Foreskin melanocyte (primary cell): ENCODE measurements at places on chromosomes 11 and 22.

GRCh38 chr22:48937032-48937639, 890.5 kb downstream of the BRD1 start:
- DNase-seq: no peak

DNA sequence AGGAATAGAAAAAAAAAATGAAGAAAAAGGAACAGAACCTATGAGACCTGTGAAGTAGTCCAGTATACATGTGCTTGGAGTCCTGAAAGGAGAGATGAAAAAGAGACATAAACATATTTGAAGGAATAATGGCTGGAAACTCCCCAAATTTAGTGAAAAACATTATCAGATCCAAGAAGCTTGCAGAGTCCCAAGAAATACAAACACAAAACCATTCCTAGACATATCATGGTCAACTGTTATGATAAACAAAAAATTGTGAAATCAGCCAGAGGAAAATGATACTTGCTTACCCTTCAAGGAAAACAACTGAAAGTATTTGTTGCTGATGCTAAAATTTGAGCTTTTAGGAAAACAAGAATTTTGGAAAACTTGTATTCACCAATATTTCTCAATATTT, 250.1 kb downstream of the DDX10 start:
- DNase-seq: no peak

DNA sequence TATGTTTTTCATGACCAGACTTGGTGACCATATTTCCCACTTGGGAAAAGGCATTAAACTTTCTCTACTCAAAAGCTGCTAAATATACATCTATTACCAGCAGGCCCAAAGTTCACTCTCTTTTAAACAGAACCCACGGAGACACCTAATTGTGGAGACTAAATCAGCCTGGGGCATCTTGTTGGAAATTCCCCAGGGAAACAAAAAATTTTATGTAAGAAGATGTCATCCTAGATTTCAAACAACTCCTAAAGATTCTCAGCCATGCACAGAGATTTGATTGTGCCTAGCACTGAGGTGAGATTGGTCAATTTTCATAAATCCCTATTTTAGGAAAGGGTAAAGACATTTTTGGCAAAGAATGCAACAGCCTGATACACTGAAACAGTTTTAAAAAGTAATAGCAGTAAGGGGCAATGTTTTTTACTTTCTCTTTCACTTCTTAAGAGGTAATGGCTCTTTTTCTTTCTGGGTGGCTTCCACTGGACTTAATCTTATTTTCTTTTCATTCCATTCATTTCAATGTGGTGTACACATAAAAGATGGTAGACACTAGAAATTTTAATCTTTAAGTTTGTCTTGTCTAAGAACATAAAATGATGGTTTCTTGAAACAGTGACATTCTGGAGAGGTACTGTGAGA, 9.6 kb downstream of the OR52N2 start:
- DNase-seq: no peak

GRCh38 chr11:80521592-80521991, 1080.8 kb upstream of the TENM4 start:
- no peak for DNase-seq

GRCh38 chr22:32627091-32627490, 152.5 kb downstream of the FBXO7 start:
- no peak for DNase-seq

DNA sequence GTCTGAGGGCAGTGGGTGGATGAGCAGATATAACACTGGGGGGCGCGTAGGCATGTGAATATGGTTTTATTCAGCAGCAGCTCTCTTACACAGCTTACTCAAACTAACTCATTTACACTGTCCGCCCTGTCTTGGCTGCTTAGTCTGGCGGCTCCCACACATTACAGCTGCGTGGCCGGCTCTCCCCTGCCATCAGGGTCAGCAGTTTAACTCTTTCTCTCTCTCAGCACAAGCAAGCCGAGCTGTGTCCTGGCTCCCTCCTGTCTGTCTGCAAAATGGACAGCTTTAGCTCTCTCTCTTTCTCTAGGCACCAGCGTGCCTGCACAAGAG, 1310.1 kb upstream of the RAG2 start:
- DNase-seq: no peak

GRCh38 chr22:44702479-44703198, 635 bp downstream of the PRR5 start:
- DNase-seq: no peak

DNA sequence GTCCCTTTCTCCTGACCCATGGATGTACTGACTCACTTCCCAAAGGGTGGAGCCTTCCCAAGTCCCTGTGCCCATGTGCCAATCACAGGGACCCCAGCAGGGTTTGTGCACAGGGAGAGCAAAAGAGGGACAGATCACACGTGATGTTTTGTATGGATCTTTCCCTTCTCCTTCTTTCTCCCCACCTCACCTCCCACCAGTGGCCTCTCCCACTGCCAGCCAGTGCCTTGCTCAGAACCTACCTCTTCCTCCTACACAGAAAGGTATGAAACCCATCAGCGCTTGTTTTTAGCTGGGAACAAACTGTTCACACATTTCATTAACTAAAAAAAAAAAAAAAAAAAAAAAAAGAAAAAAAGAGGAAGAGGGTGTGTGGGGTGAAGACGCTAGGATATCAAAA, 112.9 kb downstream of the DSCAML1 start:
- DNase-seq: no peak

GRCh38 chr22:42915980-42916765, 59.1 kb upstream of the ARFGAP3 start:
- DNase-seq: no peak

GRCh38 chr22:29457730-29458129, 19.3 kb downstream of the RFPL1 start:
- no peak for DNase-seq

- no peak for DNase-seq
Measured at GRCh38 chr11:45610627-45611026, 54.8 kb downstream of the CHST1 start.

- no peak for DNase-seq
Measured at GRCh38 chr11:70141486-70142220, 61.4 kb upstream of the FADD start.

DNA sequence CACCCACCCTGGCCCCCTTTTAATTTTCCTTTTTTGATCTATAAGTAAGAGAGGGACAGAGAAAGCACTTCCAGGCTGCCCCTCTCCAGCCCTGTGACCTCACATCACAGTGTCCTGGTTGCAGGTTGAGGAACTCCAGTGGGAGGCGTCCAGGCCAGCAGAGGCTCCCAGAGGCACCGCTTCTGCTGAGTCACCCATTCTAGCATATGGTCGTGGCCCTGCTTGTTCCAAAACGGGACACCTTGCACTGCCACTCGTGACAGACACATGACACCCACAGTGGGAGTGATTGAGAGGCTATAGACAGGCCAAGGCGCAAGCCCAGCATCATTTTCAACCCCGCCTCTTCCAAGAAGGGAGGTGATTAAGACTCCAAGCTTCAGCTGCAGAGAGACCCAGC, 16.0 kb upstream of the TMPRSS4 start:
- DNase-seq: no peak

DNA sequence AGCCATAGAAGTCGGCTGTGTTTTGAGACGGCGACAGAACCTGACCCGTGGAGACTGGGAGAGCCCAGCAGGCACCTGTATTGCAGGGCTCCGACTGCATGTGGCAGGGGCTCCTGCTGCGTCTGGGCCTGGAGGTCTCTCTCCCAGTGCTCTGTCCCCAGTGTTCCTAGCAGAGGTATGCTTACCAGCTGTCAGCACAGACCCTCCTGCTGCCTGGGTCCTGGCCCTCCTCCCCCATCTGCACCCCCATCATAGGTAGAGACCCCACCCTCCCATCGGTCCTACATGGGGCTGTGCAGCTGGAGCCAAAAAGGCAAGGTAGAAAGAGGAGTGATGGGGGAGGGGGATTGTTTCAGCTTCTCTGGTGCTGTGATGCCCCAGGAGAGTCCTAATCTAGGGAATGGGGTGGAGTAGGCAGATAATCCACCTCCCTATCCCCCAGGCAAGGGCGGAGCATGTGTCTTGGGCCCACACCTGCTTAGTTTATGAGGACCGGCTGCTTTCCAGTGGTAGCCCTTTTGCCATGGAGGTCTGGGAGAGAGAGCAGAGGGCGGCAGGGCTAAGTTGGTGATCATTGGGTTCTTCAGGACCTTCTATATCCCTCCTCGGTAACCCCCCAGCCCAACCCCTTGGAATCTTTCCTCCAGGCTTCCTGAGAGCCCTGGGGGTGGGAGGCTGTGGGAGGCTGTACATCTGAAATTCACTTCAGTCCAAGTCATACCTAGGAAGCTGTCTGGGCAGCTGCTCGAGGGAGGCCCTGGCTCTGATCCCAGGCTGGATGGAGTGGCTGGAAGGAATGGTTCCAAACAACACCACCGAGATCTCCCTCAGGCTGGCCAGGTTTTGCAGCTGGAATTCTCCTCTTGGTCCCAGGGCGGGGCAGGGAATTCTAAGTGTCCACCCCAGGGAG, 5.3 kb downstream of the SLC7A4 start:
- no peak for DNase-seq

DNA sequence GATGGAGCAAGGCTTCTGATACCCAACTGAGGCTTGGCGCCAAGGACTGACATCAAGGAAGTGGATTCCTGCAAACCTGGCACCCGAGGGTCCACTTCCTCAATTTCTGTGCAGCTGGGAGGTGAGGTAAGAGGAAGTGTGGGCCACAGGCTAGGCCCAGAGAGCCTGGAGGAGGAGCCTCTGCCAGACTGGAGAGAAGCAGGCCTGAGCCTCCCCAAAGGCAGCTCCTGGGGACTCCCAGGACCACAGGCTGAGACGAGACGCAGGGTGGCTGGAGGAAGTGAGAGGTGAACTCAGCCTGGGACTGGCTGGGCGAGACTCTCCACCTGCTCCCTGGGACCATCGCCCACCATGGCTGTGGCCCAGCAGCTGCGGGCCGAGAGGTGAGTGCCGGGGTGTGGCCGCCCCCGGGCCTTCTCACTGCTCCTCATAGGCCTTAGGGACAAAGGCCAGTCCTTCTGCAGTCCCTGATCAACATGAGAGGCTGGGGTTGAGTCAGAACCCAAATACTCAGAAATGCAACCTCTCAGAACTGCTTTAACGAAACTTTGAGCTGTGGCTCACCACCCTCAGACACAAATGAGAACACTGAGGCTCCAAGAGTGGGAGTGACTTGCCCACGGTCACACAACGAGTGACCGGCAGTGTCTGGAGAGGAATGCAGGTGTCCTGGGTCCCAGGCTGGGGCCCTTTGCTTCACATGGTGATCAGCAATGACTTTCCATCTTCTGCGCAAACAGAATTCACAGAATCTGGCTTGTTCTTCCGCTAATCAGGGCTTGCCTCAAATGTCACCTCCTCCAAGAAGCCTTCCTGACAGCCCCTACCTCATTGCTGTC, at the start of gene NCF4:
TSS of gene NCF4 (plus strand) at position 186 of the 839 bp plus-strand sequence. CDS start at position 352, 166 bp downstream.
- no peak for DNase-seq

- peak; percentile 97 for DNase-seq
Measured at GRCh38 chr11:107041088-107041444, 22.8 kb upstream of the GUCY1A2 start.

- DNase-seq: no peak
Measured at GRCh38 chr11:58625826-58626460, 3.5 kb downstream of the CNTF start.

- DNase-seq: no peak
Measured at GRCh38 chr11:64146036-64146955, 19.6 kb downstream of the MACROD1 start.

- DNase-seq: no peak
Measured at GRCh38 chr11:2794046-2794967, 91.3 kb downstream of the CDKN1C start.

DNA sequence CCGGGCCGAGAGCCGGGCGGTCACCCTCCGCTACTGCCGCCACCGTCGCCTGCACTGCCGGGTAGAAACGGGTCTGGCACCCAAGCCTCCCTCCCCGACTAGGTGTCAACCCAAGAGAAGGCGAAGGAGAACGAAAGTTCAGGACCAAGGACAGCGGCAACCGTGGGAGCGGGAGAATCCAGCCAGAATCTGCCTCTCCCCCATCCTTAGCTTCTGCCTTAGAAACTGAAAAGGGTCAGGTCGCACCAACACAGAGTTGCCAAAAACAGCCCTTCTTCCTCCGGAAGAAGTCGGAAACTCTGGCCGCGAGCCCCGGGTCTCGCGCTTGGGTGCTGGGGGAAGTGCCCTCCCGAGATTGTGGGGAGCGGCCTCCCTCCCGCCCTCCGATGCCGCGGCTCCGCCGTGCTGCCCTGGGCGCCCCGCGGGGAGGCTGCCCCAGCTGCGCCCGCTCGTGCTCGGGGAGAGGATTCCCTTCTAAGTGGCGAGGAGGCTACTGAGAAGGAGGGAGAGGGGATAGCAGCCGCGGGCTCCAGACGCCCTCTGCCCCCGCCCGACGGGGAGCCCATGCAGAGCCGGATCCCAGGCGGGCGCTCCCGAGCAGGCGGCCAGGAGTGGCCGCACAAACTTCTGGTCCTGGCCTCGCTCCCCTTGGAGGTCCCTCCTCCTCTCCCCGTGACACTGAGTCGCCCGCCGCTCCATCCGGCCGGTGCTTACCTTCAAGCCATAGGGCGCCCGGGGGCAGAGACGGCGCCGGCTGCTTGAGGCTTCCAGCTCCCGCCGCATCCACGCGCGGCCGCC, 637 bp downstream of the DRD2 start:
- peak; percentile 57 for DNase-seq

DNA sequence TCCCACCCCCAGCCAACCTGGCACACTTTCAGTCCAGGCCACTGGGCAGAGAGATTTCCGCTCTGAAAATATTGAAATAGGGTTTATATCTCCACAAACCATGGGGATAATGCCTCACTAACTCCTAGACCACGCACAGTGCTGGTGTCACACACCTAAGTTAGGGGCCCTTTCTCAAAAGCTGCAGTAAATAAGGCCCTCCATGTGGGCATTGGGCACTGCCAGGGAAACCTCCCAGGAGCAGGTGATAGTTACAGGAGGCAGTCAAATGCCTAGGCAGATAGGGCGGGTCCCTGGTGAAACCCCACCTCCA, 3.1 kb upstream of the IL10RA start:
- no peak for DNase-seq

DNA sequence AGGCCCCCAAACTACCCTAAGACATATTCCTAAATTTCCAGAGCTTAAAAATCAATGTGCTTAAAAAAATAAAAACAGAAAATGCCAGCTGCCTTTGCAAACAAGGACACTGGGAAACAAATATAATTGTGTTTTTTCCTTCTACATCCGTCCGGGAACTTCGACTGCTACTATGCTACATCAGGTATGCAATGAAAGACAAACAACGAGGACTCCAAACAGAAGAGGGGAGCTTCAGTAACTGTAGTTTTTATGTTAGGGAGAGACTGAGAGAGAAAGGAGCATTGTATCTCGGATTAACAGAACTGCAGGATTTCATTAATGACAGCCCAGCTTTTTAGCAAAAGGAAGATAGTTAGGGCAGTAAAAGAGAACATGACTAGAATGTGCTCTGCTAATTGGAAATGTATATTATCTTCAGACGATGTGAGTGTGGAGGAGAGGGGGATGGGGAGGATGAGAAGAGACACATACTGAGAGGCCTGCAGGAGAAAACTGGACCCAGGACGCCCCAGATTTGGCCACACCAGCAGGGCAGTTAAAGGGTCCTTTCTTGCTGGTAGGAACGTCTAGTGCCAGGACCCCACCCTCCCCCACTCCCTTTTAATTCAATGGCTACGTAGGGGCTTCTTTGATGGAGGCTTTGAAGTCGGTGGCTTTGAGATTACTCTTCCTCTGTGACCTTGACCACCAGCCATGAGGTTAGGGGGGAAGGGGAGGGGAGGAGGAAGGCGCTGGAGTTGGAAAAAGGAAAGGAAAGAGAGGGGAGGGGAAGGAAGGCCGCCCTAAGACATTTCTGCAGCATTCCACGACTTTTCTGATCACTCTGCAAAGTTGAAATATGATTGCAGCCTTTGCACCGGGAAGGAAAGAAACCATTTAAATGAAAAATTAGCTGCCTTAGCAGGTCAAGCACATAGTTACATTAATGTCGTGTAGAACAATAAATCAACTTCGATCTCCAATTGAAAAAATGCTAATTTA, 187.1 kb downstream of the BLID start:
- DNase-seq: no peak
